ENCODE measurements at places on chromosomes 2 and 18. TPM values are rescaled to one million over a fixed set of nuclear protein-coding genes. Genes with fewer than 3 reads are reported as not detected.

DNA sequence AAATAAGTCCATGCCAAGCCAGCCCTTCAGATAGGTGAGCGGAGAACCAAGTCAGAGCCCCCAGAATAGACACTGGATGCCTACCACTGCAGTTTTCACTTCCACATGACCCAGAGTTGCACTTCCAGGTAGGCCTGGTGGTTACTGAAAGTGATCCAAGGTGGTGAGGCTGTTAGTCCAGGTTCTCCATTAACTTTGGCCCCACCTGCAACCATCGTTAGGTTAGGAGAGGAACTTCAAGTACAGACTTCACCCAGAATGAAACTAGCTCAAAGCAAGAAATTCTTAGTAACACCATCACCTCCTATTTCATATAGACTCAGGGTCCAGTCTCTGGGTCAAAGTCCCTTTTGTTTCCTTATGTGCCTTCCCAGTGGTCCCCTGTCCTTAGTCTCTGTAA is 293.1 kb upstream of the ID2 start:
- DNase-seq = no peak

- no peak for DNase-seq
Measured at GRCh38 chr18:8989017-8989416, 113.5 kb upstream of the NDUFV2 start.

GRCh38 chr2:83561592-83561991 is 897.5 kb downstream of the SUCLG1 start:
- DNase-seq = no peak

DNA sequence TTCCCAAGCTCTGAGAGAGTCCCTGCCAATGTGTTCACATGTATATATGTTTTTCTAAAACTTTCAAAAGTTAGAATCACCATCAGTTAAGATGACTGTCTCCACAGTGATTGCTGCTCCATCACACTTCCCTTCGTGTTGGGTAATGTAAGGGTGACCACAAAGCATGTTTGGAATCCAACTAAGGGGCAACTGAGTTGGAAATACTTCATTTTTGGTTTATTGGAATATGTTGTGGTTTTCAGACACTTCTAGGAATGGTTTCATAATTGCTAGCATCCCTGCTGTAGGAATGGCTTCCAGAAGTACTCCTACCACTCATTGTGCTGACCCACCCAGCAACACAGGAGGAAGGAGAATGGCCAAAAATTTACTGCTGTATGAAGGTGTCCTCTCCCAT is 212.5 kb upstream of the GULP1 start:
- DNase-seq = no peak

Gene CHCHD5
- 50.7 TPM for total RNA-seq

Gene RFX8
- not detected for total RNA-seq

All from Caco-2 (cell line).